ENCODE measurements at places on chromosomes 4 and X. TPM values are rescaled to one million over a fixed set of nuclear protein-coding genes. Genes with fewer than 3 reads are reported as not detected.

DNA sequence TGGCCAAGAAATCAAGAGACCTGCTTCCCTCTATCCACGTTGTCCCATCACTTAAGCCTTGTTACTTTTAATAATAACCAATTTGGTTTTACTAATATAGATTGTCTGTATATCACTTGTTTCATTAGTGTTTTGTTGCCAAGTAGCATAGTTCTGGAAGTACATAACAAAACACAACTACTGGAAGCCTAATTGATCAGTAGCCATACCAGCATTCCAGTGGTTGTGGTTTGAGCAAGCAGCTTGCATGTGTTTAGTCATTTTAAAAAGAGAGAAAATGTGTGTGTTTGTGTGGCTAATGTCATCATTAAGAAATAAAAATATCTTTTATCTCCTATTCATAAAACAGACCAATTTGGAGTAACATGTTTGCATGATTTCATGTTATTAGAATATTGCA is 70.8 kb downstream of the PTPN13 start:
- no peak for DNase-seq

- DNase-seq = no peak
Measured at GRCh38 chr4:37742149-37742548, 56.0 kb upstream of the RELL1 start.

DNA sequence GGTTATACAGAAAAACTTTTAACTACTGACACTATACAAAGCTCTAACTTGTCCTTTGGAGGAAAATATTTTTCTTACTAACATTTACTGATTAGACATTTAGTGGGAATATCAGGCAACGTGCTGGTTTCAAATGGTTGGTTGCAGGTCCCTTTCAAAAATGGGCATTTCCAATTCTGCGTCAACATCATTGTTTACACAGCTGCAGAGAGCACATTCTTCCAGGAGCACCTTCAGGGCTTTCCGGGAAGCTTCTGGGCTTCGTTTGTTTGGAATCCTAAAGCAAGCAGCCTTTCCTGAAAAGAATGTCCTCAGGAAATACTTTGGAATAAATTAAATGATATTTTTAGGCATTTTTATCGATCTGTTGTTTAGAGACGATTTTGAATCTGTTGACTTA is 289.7 kb downstream of the TRIML1 start:
- DNase-seq = peak; percentile 35

- no peak for DNase-seq
Measured at GRCh38 chr4:117370944-117371668, 285.7 kb upstream of the TRAM1L1 start.

The MSANTD1 gene
- 0.19 TPM for total RNA-seq

The SLC34A2 gene
- 0.34 TPM for total RNA-seq

The CT45A10 gene
- total RNA-seq = not detected

- no peak for DNase-seq
Measured at GRCh38 chr4:112448306-112449132, 67.5 kb downstream of the NEUROG2 start.

- DNase-seq = no peak
Measured at GRCh38 chr4:11106759-11107158, 321.9 kb downstream of the HS3ST1 start.

GRCh38 chr4:170672381-170672965 is 582.7 kb upstream of the AADAT start:
- no peak for DNase-seq

The ZNF157 gene
- 0.17 TPM for total RNA-seq

The CPLX1 gene
- 0.34 TPM for total RNA-seq

DNA sequence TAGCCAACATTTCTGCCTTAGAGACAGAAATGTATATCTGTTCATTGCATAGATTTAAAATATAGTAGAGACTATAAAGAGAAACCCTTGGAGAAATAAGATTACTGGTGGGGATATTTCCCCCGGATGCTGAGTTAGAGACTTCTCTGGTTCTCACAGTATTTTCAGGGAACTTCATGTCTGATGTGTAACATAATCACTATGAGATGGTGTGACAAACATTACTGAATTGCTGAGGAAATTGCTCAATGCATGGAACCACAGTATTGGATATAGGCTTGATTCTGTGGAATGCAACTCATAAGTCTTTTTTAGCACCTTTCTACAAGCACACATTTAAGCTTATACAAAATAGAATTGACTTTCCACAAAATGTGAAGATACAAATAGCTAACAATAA is 152.7 kb downstream of the SOWAHB start:
- no peak for DNase-seq

- DNase-seq = no peak
Measured at GRCh38 chr4:176443646-176444409, 124.1 kb downstream of the SPCS3 start.

DNA sequence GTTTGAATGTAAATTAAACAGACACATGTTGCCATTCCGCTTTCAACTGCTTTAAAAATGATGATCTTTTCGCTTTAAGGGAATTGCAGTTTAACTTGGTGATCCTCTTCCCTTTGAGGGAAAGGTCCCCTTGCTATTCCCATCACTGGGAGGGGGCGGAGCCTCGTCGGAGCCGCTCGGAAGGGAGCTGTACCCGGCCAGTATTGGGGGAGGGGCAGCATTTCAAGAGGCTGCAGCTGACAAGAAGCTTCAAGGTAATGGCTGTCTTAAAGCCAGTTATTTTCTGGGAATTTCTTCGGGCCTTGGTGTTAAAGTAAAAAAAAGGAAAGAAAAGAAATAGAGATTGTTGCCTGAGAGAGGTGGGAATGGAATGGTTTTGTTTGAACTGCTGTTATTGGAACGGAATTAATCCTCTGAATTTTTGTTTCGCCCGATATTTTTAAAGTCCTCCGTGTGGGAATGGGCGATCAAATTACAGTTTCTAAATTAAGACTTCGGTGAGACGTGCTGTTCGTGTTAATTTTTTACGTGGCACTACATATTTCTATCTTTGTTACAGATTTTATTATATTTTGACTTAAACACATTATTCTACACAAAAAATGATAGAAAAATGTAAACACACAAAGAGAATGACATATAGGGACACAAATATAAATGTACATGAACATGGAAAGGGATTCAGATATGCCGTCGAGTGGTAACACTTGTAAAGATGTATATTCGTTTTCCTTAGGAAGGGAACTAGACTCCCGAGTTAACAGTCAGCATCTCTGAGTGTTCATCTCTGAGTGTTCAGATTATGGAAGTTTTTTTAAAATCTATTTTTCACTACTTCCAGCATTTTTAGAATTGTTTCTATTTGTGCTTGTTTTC is 9.2 kb downstream of the PWWP3B start:
- DNase-seq = no peak

The FHIP1A gene
- total RNA-seq = 0.17 TPM

GRCh38 chr4:52051615-52052474 is 741 bp downstream of the SPATA18 start:
- peak; percentile 94 for DNase-seq

The IL13RA2 gene
- total RNA-seq = 0.23 TPM

The VEGFC gene
- 10.8 TPM for total RNA-seq

DNA sequence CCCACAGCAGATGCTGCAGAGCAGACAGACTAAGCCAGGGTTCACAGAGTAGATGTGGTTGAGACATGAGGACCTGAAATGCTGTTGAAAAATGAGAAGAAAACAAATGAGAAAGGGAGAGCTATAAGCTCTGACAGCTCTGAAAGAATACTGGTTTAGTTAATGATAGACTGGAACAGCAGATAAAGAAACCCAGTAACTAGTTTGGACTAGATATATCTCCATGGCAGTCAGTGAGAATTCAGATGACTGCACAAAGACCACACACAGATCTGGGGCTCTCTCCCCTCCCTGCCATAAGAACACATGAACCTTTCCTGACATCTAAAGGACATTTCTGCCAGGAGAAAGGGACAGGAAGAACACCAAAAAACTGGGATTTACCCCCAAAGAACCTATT is 8.2 kb downstream of the NAA11 start:
- DNase-seq = no peak

- DNase-seq = no peak
Measured at GRCh38 chrX:127129510-127129909, 310.0 kb downstream of the PRR32 start.
